ENCODE measurements at places on chromosomes 13 and 19.

DNA sequence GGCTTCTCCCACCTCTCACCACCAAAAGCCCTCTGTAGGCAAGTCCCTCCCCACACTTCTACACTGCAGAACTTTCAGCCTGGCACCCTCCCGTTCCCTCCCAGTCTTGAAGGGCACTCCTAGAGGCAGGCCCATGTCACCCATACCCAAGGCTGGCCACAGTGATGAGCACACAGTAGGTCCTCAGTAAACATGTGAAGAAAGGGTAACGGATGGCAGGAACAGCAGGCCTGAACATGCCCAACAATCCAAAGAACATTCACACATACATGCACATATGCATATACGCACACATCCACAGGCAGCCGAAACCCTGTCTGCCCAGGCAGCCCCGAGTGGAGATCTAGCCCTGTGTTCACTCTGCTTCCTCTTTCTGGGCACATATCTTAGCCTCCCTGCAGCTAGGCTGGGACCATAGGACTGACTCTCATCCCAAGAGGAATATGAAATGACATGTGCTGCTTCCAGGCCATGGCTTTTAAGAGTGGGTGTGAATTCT is 55.2 kb downstream of the CEBPG start:
- DNase-seq, result no peak

DNA sequence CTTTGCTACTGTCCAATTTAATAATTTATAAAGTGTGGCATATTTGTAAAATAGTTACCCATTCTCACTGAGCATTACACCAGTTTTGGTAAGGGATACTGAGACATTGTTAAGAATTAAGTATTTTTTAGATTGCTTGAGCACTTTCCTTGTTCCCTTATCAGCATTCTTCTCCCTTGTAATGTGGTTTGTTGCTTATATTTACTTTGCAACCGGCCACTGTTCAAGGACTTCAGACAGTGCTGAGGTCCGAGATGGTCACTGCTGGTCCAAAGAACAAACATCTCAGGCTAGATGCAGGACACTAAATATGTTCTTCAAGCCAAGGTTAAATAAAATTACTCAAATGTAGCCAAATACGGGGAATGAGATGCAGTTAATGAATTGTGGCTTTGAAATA is 161.4 kb downstream of the TM9SF2 start:
- DNase-seq, result no peak

- no peak for DNase-seq
Measured at GRCh38 chr13:94280349-94280748, 199.1 kb downstream of the DCT start.

DNA sequence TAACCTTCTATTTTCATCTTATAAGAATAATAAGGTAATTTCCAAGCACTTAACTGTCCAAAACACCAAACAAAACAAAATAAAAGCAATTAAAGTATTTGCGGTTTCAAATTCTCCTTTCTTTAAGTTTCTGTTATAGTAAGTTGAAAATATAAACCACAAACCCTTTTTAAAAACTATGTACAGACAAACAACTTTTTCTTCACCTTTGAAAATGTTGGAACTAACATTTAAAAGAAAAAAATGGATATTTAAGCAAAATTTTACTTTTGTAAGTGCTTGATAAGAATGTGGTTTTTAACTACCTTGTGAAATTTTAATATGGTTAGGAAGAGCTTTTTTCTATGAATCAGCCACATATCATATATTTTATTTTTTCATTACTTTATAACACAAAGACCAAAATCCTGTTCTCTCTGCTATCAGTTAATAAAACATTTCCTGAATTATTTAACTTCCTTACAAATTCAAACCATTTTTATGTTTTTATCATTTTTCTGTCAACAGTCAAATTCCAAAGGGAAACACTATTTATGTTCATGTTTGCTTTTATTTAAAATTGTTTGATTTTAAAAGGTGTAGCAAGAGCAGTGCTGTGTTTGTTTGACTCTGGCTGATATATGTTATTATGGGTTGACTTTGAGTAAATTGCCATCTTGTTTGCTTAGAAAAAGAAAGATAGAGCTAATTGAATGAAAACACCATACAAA is 554.1 kb upstream of the KLHL1 start:
- peak; percentile 68 for DNase-seq

- no peak for DNase-seq
Measured at GRCh38 chr13:98549728-98550317, 27.1 kb downstream of the STK24 start.

- DNase-seq, result peak; percentile 48
Measured at GRCh38 chr19:35549174-35549788, 3.9 kb downstream of the TMEM147 start.

- no peak for DNase-seq
Measured at GRCh38 chr19:33514885-33515551, 6.6 kb downstream of the PEPD start.

DNA sequence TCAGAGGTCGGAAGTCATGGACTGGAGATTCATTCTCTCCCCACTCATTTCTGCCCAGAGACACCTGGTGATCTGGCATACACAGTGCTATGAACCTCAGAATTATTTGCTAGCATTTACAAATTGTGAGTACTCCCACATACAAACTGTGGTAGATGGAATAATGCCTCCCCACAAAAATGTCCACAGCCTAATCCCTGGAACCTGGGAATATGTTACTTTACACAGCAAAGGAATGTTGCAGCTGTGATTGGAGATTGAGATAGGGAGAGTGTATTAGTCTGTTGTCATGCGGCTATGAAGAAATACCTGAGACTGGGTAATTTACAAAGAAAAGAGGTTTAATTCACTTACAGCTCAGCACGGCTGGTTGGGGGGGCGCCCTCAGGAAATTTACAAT is 3.1 kb upstream of the UQCRFS1 start:
- DNase-seq, result no peak

GRCh38 chr13:99103536-99103935 is 97.1 kb upstream of the UBAC2 start:
- DNase-seq, result no peak

DNA sequence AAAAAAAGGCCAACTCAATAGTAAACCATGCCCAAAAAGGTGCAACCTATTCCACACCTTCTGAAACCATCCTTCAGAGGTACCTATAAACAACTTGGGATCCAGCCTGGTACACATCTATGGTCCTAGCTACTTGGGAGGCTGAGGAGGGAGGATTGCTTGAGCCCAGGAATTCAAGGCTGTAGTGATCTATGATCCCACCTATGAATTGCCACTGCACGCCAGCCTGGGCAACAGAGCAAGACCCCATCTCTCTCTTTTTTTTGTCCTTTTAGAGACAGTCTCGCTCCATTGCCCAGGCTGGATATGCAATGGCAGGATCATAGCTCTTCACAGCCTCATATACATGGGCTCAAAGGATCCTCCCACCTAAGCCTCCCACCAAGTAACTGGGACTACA is 26.0 kb downstream of the ZSWIM4 start:
- DNase-seq, result no peak

GRCh38 chr13:102951808-102952207 is 106.0 kb downstream of the ERCC5 start:
- no peak for DNase-seq

DNA sequence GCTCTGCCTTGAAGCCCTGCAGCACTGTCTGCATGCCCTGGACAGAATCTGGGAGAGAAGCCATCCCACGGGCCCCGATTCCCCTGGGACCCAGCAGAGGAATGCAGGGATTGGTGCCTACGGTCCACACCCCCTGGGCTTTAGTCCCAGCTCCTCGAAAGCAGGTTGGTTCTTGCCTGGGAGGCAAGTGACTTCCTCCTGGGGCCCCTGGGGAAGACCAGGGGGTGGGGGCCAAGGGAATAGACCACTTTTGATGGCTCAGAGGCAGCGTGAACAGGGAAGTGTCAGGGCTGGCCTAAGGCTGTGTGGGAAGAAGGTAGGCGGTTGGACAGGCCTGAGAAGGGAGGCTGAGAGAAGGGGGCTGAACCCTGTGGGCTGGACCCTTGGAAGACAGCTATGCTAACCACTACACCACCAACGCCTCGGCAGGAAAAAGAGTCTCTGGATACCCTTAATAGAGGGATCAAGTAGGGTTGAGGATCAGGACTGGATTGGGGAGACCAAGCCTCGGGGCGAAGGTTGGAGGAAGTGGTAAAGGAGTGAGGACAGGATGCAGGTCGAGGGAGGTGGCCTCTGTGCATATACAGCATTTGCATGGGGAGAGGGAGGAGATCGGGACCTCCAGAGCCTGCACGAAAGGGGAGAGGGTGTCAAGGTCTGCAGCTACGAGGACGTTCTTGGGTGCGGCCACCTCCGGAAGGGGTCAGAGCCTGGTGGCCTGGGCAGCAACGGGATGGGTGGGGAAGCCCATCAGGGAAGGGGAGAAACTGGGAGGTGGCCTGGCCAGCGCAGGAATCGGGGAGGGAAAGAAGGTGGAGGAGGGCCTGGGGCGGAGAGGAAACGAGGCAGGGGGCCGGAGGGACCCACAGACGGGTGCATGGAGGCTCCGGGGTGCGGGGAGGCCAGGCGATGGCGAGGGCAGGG is 709 bp downstream of the DPP9 start:
- peak; percentile 30 for DNase-seq

- no peak for DNase-seq
Measured at GRCh38 chr13:83709426-83710132, 172.7 kb downstream of the SLITRK1 start.

DNA sequence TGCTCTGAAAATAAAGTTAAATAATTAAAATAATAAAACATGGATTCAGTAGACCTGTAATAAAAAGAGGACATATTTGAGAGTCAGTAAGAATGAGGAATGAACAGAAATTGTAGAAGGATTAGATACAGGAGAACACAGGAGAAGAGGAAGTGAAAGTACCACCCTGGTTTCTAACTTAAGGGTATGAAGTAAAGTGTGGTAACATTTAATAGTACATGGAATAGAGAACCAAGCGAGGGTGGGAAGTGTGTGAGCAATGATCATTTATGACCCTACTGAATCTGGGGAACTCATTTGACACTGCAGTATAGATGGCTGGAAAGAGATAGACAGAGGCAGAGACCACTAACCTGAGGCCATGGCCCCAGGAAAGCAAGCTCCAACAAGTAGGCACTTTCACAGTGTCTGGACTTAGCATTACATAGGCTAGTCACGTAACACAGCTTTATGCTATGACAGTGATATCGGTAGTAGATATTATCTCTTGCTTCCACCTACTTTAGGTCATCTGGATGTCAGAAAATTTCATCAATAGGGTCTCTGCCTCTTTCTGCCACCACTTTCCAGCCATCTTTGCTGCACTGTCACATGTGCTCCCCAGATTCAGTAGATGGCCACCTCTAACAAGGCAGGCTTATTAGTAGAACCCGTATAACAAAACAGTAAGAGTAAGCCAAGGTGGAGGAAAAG is 633.9 kb upstream of the MIR17HG start:
- no peak for DNase-seq

DNA sequence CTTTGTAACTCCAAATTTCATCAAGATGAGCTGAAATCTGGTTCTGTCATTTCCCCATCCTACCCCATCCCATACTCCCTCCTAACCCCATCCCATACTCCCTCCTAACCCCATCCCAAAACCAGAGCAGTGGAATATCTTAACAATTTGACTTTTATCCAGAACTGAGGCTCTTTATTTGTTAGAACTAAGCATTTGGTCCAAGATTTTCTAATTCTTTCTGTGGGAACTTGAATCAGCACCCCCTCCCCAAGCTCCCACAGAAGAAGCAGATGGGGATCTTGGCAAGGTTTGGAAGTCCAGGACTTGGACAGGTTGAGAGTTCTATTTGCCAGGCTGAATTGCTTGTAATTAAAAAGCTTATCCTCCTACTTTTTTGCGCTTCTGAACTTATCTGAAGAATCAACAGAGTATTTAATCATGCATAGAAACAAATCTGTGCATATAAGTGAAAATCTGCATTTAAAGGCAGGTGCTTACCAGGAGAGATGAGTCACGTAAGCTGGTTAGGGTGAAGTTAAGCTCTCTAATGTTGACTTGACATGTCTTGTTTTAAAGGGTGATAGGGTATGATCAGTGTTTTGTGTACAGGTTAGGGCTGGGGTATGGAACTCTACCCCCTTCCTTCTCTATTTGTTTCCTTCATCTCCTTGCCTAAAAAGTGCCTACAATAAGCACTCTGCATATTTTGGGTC is 111.1 kb downstream of the COG6 start:
- no peak for DNase-seq

- DNase-seq, result no peak
Measured at GRCh38 chr19:11201791-11202190, 4.4 kb upstream of the KANK2 start.

DNA sequence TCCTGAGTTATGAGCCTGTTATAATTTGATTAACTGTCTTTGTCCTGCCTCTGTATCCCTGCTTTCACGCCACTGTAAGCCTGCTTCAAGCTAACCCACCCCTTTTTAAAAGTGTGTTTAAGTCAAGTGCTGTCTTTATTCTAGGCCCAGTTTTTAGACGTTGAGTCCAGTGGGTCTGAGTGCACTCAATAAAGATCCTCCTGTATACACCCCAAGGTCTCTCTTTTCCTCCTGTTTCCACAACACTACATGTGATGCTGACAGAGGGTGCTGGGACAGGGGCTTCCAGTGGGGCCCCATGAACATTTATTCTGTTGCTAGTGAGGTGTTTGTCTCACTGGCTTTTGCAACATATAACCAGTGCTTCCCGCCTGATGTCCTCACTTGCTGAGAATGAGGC is 6.7 kb upstream of the F2RL3 start:
- no peak for DNase-seq

- peak; percentile 39 for DNase-seq
Measured at GRCh38 chr19:2469102-2469914, 6.6 kb upstream of the GADD45B start.

- no peak for DNase-seq
Measured at GRCh38 chr13:98997738-98998641, 20.1 kb upstream of the DOCK9 start.

- DNase-seq, result peak; percentile 54
Measured at GRCh38 chr13:97568850-97569249, 134.9 kb downstream of the RAP2A start.

DNA sequence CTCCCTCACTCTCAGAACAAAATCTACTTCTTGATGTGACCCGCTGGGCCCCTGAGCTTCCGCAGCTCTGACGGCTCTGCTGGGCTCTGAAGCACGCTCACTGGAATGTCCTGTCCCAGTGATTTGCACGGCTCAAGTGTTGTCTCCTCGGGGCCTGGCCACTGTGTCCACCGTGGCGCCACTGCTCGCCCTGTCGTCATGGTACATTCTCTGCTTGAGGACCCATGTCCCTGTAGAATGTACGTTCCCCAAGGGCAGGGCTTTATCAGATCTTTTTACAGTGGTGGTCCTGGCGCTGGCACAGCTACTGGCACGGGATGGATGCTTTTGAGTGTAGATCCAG is 12.1 kb downstream of the KLHL26 start:
- no peak for DNase-seq
